ENCODE measurements at places on chromosomes 12 and 14.

DNA sequence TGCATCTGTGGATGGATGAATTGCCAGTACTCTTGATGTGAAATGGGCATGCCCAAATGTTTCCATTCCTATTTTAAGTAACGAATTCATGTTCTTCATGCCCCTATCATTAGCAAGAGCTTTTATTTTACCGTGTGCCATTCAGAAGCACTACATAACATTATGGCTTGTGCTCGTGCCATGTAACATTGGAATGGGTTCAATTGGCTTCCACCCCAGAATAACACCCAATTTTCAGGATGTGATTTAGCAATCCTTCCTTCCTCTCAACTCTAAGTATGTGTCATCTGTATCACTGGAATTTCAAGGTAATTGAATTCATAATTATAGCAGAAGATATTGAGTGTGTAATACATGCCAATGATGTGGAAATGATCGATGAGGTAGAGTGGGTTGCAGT, 145.8 kb upstream of the TMPO start:
- H3K27ac ChIP-seq, result no peak overlapping the region
- peak; percentile 38 for DNase-seq
- no peak overlapping the region for H3K4me3 ChIP-seq

DNA sequence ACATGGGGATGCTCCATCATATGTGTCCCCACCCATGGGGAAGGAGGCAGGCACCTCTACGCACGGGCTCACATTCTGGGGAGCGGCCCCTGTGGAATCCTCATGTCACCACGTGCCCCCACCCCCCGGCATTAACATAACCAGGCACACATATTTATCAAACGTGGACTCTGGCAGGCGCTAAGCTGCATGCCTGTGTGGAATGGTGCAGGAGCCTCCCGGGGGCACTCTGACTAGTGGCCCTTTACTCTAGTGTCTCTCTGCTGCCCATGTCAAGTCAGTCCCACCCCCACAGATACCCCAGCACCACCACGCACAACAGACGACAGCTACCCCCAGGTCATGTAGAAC, 66.1 kb downstream of the CCDC88C start:
- peaks cover 2% of the 10 kb centered on the region for H3K4me1 ChIP-seq
- H3K36me3 ChIP-seq, result no peaks in the 10 kb centered on the region
- no peak overlapping the region for H3K4me3 ChIP-seq
- no peak for DNase-seq
- H3K27ac ChIP-seq, result no peak overlapping the region
- H3K27me3 ChIP-seq, result no peaks in the 10 kb centered on the region

DNA sequence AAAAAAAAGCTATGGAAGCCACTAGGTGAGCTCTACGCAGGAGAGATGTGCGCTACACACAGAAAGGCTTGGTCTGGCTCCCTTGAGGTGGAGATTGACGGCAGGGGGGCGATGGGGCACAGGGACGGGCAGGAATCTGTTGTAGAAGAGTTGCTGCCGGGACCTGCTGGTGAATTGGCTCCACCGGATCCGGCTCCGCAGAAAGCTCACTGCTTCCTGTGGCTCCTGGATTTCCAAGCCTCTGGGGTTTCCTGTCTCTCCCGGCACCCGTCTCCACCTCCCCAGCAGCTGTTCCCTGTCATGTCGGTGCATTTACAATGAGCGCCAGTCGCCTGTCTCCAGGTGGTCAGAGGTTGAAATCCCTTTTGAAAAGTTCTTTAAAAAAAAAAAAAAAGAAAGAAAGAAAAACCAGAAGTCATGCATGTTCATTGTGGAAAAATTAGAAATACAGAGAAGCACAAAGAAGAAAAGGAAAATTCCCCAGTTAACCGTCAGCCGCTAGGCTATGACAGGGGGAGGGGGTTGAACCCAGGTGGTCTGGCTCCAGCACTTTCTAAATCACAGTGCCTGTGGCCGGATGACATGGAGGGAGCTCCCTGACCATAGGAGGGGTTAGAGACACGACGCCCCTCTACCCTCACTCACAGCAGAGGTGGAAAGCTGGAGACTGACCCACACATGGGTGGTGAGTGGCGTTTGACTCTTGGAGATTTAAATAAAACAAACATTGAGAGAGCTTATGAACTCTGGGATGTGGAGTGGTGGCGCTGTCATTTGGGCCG, 20.8 kb downstream of the FAM222A start:
- no peaks in the 10 kb centered on the region for H3K27me3 ChIP-seq
- H3K4me1 ChIP-seq, result peaks cover 26% of the 10 kb centered on the region
- peak; percentile 44 for DNase-seq

DNA sequence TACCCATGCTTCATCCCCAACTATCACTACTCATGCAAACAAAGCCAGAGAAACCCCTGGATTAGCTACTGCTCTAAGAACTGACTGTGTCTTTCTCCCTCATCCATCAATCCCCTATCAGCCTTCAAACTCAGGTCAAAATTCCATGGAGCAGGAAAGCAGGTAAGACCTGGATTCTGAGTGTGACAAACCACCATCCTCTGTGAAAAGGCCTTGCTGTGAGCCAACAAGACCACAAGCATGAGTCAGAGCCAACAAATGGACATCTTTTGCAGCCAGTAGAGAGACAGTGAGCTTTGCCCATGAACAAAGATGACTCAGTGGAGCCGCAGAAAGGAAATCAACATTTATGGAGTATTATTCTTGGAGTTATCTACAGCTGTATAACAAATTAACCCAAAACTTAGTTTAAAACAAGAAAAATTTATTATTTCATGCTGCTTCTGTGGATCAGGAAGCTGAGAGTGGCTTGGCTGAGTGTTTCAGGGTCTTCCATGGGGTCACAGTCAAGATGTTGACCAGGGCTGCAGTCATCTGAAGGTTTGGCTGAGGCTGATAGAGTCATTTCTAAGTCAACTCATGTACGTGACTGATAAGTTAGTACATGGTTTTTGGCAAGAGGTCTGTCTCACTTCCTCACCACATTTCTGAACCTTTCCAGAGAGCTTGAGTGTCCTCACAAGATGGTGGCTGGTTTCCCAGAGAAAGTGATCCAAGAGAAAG, 61.1 kb downstream of the PITPNM2 start:
- H3K4me3 ChIP-seq, result no peak overlapping the region
- H3K27ac ChIP-seq, result peak overlapping the region; percentile 38
- peaks cover 9% of the 10 kb centered on the region for H3K4me1 ChIP-seq
- no peaks in the 10 kb centered on the region for H3K36me3 ChIP-seq

GRCh38 chr12:86543716-86544115, 287.5 kb upstream of the MGAT4C start:
- no peak overlapping the region for H3K4me3 ChIP-seq
- H3K4me1 ChIP-seq, result no peaks in the 10 kb centered on the region
- no peaks in the 10 kb centered on the region for H3K27me3 ChIP-seq
- no peak for DNase-seq
- H3K27ac ChIP-seq, result no peak overlapping the region

- no peaks in the 10 kb centered on the region for H3K36me3 ChIP-seq
- DNase-seq, result no peak
- H3K4me3 ChIP-seq, result no peak overlapping the region
- no peaks in the 10 kb centered on the region for H3K27me3 ChIP-seq
- no peak overlapping the region for H3K27ac ChIP-seq
Observed at GRCh38 chr14:99344051-99344758, 72.2 kb upstream of the BCL11B start.

DNA sequence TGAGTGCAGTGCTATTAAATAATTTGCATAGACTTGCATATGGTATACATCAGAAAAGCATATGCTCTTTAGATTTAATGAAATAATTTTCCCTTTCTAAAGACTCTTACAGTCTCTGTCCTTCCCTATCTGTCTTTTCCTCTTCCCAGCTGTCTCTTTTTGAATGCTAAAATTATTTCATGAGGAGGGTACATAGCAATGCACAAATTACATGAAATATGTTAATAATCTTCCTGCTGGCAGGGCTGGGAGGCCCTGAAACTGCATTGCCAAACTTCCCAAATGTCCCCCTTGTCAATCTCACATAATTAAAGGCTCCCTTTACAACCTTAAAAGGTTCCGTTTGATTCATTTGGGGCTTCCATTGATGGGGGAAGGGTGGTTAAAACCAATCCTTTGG, 22.2 kb downstream of the LLPH start:
- no peaks in the 10 kb centered on the region for H3K4me1 ChIP-seq
- H3K27ac ChIP-seq, result no peak overlapping the region
- DNase-seq, result no peak
- no peaks in the 10 kb centered on the region for H3K27me3 ChIP-seq
- no peaks in the 10 kb centered on the region for H3K36me3 ChIP-seq

- no peak for DNase-seq
- H3K4me3 ChIP-seq, result no peak overlapping the region
- no peak overlapping the region for H3K27ac ChIP-seq
- no peaks in the 10 kb centered on the region for H3K27me3 ChIP-seq
- peaks cover 23% of the 10 kb centered on the region for H3K4me1 ChIP-seq
Observed at GRCh38 chr14:103110681-103111231, 12.5 kb upstream of the TNFAIP2 start.

- H3K27ac ChIP-seq, result no peak overlapping the region
- no peaks in the 10 kb centered on the region for H3K27me3 ChIP-seq
- no peaks in the 10 kb centered on the region for H3K36me3 ChIP-seq
Observed at GRCh38 chr14:67977434-67978034, 158.0 kb downstream of the RAD51B start.

DNA sequence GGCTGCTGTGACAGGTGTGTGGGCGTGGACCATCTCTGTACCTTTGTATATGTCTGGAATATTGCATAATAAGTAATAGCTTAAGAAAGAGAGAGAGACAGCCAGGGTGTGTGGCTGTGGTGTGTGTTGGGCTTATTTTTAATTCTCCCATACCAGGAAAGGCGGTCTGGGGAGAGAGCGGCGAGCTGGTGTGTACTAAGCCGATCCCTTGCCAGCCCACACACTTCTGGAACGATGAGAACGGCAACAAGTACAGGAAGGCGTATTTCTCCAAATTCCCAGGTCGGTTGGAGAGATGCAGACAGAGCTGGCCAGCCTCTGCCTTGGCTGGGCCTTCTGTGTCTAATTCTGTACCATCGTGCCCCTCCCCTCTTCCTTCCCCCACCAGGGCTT, 63.9 kb downstream of the AACS start:
- no peaks in the 10 kb centered on the region for H3K27me3 ChIP-seq
- DNase-seq, result no peak
- no peak overlapping the region for H3K27ac ChIP-seq
- no peak overlapping the region for H3K4me3 ChIP-seq
- no peaks in the 10 kb centered on the region for H3K4me1 ChIP-seq
- peaks cover 10% of the 10 kb centered on the region for H3K36me3 ChIP-seq

DNA sequence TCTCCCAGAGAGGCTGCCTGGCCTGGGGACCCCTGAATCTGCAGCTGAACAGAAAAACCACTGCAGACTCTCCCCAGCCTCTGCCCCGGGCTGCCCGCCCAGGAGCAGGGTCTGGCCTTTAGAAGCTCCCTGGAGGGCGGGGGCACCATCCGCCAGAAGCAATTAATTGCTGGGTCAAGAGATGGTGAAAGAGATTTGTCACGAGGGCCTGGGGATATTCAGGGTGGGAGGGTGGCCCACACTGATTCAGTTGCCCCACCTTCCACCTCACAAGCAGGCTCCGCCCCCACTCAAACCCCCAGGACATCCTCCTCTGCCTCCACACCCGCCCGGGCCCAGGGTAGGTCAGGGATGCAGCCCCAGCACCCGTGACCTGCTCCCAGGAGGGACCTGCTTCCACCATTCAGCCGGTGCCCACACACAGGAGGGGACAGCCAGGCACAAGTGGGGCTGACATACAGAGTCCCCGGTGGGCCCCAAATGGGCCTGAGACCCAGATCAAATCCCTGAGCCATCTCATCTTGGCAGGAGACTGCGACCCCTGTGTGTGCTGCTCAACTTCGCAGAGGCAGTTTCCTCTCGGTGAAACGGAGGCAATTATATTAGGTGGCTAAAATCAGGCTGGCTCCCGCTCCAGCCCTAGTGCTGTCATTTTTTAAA, 23.0 kb downstream of the NCOR2 start:
- no peaks in the 10 kb centered on the region for H3K27me3 ChIP-seq
- peak overlapping the region; percentile 26 for H3K27ac ChIP-seq
- DNase-seq, result no peak
- H3K36me3 ChIP-seq, result no peaks in the 10 kb centered on the region
- H3K4me1 ChIP-seq, result peaks cover 23% of the 10 kb centered on the region
- no peak overlapping the region for H3K4me3 ChIP-seq

- H3K27me3 ChIP-seq, result no peaks in the 10 kb centered on the region
- no peak overlapping the region for H3K27ac ChIP-seq
- H3K36me3 ChIP-seq, result no peaks in the 10 kb centered on the region
- H3K4me3 ChIP-seq, result no peak overlapping the region
- peaks cover 4% of the 10 kb centered on the region for H3K4me1 ChIP-seq
- DNase-seq, result peak; percentile 94
Observed at GRCh38 chr12:9221483-9221882, 13.3 kb upstream of the PZP start.
